ENCODE measurements at places on chromosomes 7 and 10. TPM values are rescaled to one million over a fixed set of nuclear protein-coding genes. Genes with fewer than 3 reads are reported as not detected.

- DNase-seq: peak; percentile 39
Observed at GRCh38 chr7:2477447-2478398, 1.5 kb upstream of the GRIFIN start.

- DNase-seq: no peak
Observed at GRCh38 chr10:74900297-74900696, 73.9 kb downstream of the KAT6B start.

DNA sequence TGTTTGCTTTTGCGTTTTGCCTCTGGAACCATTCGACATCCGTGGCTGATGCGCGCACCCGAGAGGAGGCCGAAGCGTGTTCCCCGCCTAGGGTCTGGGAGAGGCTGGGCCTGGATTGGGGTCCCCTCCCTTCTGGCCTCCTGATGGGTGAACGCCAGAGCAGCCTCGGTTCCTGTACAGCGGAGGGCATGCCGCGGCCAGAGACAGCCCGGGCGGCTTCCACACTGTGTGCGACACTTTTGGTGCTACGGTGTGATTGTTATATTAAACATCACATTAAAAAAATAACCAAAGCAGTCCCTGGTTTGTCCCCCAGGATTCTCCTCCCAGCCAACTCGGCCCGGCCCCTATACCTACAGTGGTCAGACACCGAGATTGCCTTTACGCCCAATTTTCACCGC lies 3.7 kb upstream of the HOXA7 start:
- DNase-seq: no peak

- DNase-seq: no peak
Observed at GRCh38 chr10:48501787-48502771, 102.8 kb downstream of the ARHGAP22 start.

The SEPHS1 gene
- total RNA-seq: 25.2 TPM

- DNase-seq: no peak
Observed at GRCh38 chr7:157475095-157475494, 138.3 kb downstream of the DNAJB6 start.

DNA sequence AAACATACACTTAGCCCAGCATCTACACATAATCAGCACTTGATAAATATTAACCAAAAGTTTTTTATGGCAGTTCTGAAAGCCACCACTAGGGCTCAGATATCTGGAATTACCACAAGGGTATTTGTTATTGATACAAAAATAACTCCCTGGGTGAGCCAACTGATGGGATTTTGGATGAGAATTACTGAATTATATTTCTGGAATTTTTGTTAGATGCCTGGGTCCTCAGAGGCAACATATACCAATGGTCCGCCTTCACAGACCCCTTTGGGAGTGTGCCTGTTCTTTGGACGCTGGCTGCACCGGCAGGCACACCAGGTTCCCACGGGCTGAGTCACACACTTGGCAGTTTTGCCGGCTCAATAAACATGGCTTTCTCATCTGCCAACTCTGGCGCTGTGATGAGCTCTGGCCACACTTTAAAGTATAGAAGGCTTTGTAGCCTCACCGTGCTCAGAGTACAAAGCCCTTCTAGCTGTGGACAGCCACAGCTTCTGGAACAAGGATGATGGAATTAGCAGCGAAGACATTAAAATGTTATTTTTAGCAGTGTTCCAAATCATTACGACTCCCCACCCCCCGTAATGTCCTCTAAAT lies 24.5 kb upstream of the EEPD1 start:
- peak; percentile 72 for DNase-seq

- DNase-seq: peak; percentile 36
Observed at GRCh38 chr10:86953747-86954680, 3.4 kb downstream of the MMRN2 start.

- no peak for DNase-seq
Observed at GRCh38 chr10:62018131-62018911, 116.8 kb downstream of the ARID5B start.

DNA sequence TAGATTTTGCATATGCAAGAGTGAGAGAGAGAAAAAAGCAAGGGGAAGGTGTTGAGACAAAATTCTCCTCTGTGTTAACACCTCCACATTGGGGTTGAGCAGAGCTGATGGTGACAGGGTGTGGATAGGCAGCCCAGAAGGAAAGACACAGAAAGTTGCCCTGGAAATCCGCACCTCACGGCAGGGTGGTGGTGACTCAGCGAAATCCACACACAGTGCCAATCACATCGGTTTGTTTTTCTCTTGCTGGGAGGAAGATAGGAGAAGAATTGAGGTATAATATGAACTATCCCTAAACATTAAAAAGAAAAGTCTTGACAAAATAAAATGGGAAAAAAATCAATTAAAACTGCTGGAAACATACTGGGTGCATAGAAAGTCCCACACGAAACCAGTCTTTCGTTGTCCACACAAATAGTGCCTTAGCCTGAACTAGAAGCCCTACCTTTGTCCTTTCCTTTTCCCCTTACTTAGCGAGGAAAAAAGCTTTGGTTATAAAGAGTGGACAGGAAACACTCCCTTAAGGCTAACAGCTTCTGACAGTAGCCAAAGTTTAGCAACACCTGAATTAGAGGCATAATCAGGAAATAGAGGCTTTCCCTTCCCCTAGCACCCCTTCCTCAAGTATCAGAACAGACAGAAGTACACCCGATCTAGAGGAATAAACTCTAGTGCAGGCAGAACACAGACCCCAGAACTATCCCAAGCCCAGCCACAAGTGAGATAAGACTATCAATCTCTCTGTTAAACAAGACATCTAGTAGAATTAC lies 39.2 kb upstream of the DNAJC1 start:
- no peak for DNase-seq

The COL26A1 gene
- 15.9 TPM for total RNA-seq

GRCh38 chr7:123308254-123308951 lies 108.6 kb upstream of the SLC13A1 start:
- no peak for DNase-seq

DNA sequence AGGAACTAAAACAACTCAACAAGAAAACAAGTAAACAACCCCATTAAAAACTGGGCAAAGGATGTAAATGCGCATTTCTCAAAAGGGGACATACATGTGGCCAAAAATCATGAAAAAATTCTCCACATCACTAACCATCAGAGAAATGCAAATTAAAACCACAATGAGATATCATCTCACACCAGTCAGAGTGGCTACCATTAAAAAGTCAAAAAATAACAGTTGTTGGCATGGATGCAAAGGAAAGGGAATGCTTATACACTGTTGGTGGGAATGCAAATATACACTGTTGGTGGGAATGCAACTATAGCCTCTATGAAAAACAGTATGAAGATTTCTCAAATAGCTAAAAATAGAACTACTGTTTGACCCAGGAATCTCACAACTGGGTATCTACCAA lies 60.0 kb upstream of the LANCL2 start:
- DNase-seq: no peak

DNA sequence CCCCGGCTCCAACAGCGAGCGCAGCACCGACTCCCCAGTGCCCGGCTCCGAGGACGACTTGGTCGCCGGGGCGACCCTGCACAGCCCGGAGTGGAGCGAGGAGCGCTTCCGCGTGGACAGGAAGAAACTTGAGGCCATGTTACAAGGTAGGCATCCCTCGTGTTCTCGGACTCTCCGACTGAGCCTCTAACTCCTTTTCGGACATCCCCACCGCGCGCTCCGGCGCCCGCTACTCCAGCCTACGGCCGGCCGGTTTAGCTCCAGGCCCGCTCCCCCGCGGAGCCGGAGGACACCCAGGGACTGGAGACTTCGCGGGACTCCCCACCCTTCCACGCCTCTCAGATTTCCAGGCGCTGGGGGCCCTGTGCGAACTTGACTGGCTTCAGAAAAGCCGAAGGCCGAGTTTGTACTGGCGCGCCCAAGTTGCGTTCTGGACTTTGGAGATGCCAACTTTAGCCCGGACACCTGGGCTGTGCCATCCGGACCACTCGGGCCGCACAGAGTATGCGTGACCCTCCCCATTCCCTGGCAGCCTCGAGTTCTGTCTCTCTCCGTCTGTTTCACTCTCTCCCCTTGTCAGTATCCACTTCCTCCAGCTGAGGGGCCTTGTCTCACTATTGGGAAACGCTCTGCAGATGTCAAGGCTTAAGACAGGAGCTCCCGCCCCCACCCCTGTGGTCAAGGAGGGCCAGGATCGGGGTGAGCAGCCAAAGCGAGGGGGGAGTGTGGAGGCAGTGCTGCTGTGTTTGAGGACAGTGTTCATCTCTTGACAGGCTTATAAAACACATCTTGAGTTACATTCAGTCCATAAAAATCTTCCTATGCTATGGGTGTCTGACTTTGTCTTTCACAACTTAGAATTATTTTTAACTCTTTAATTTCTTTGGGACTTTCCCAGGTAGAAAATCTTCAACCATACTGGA lies 777 bp downstream of the BICC1 start:
- peak; percentile 7 for DNase-seq

DNA sequence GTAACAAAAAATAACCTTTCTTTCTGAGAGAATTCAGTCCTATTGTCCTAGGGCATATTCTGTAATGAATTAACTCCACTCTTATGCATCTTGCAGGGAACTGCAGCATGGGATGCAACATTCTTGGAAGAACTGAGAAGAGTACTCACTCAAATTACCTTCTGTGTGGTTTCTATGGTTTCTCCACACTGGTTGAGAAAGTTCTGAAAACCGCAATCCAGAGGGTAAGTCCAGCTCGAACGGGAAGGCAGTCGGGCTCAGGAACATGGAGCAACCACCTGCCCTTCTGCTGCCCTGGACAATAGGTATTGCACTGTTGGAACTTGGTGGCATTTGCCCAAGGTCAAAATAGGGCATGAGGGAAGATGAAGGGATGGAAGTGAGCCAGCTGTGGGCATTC lies 59.6 kb upstream of the CDK13 start:
- no peak for DNase-seq

DNA sequence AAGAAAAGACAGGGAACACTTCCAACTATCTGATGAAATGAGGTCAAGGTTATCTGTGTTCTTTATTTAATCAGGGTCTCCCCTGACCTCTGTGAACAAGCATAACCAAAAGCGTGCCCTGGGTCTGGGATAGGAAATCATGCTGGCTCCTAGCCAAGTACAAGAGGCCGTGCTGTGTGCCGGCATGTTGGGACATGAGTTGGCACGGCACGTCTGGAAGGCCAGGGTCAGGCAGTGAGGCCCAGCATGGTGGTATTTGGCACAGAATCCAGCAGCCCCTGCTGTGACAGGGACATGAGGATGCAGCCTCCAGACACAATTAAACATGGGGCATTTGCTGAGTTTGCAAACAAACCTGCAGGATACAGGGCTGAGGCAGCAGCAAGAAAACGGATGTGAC lies 320.4 kb downstream of the PLXNA4 start:
- no peak for DNase-seq

The KNDC1 gene
- 109 TPM for total RNA-seq

GRCh38 chr10:91434041-91434440 lies 23.9 kb downstream of the HECTD2 start:
- DNase-seq: no peak

DNA sequence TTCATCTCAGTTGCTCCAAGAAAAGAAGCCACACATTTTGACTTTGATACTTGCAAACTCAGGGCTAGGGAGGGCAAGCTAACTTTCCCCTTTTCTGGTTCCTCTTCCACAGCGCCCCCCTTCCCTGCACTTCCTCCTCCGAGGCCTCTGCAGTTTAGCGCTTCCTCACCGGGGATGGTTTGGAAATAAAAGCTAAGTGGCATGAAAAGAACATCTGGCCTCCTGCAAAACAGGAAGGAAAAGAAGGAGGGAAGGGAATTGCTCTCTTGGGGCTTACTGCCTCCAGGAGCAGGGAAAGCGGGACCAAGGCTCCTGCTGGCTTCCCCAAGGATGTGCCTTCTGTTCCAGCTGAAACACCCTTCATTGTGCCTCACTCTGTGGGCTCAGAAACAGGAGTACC lies 42.3 kb downstream of the PRKCQ start:
- DNase-seq: no peak

DNA sequence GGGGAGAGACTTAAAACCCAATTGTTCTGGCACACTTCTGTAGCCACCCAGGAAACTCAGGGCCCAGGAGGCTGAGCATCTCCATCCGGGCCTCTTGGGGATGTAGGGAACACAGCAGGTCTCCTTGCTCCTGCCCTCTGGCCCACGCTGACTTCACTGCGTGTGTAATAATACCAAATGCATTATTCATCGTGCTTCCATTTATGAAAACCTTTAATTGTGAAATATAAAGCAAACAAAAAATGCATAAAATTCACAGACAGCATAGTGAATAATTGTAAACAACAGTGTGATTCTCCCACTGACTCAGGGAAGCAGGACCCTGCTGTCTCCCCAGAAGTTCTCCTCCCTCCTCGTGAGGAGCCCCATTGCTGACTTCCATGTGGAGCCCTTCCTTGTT lies 70.3 kb upstream of the SHH start:
- DNase-seq: no peak

GRCh38 chr10:48497780-48498770 lies 106.8 kb downstream of the ARHGAP22 start:
- DNase-seq: peak; percentile 1

DNA sequence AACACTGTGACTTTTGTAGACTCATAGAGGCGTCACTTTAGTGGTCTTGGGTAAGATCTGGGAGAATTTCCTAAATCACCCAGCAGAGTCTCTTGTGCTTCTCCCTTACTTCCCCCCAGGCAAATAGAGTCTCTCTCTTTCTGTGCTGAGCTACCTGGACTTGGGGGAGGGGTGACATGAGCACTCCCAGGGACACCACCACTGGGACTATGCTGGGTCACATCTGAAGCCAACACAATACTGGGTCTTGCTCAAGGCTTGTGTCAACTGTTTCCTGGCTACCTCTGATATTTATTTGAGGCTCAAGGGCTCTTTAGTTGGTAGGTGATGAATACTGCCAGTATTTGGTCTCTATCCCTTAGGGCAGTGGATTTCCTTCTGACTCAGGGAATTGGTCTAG lies 214.6 kb upstream of the TPK1 start:
- no peak for DNase-seq

DNA sequence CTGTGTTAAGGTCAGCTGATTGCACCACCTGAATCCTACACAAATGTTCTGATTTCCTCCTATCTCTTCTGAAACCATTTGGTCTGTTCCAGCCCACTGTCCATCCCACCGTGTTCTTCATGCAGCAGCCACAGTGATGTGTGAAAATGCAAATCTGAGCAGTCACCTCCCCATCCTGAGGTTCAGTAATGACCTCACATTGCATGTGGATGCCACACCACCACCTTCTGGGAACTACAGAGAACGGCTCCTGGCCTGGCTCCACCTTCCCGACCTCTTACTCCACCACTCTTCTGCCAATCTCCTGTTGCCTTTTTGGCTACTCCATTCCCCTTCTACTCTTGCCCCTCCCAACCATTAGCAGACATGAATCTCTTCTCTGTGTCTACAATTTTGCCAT lies 244.4 kb downstream of the TNS3 start:
- DNase-seq: no peak

DNA sequence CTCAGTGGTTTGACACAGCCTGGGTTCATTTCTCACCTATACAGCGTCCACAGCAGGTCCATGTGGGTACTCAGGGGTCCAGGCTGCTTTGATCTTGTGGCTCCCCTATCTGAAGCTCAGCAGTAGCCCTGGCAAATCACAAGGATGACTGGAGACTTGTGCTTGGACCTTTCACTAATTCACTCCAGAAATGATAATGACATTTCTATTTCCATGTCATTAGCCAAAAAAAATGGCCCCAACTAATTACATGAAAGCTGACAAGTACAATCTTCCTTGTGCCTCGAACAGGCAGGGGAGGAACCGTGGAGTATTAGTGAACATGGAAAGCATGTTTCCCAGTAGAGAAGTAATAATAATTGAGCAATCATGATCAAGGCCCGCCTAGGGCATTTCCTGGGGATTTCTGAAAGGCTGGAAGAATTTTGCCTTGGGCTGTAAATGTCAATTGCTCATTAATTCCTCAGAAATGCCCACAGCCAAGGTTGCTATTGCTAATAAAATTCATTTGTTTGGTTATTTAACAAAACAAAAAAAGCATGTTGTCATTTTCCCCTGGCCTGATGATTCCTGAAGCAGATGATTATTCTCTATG lies 586.1 kb downstream of the SDK1 start:
- DNase-seq: no peak

- DNase-seq: no peak
Observed at GRCh38 chr10:34940436-34940835, 125.3 kb upstream of the PARD3 start.
